Stimulated activated CD8-positive, alpha-beta memory T cell treated with anti-CD3 and anti-CD28 coated beads, Interleukin-7, amount 100 ng/mL, for 1 hour (primary cell): ENCODE measurements at places on chromosomes 11 and 22.

DNA sequence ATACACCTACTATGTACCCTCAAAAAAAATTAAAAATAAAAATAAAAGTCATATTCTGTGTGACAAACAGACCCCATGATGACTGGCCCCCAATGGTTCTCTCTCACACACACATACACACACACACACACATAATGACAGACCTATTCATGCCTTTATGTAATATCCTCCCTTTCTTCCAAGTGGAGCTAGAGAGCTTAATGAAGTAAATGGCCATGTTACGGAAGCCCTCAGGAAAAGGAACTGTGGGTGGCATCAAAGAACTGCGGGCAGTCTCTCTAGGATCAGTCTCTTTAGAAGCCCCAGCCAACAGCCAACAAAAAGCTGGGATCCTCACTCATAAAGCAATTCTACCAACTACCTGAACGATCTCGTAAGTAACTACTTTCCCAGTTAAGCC lies 125.5 kb downstream of the SIK3 start:
- DNase-seq: no peak

- DNase-seq: no peak
Measured at GRCh38 chr11:128210148-128210940, 377.0 kb downstream of the ETS1 start.

GRCh38 chr11:30045921-30046577 lies 29.2 kb upstream of the KCNA4 start:
- no peak for DNase-seq

GRCh38 chr11:110380836-110381622 lies 48.7 kb upstream of the FDX1 start:
- DNase-seq: no peak

- no peak for DNase-seq
Measured at GRCh38 chr11:125959931-125960330, 14.1 kb downstream of the VSIG10L2 start.

DNA sequence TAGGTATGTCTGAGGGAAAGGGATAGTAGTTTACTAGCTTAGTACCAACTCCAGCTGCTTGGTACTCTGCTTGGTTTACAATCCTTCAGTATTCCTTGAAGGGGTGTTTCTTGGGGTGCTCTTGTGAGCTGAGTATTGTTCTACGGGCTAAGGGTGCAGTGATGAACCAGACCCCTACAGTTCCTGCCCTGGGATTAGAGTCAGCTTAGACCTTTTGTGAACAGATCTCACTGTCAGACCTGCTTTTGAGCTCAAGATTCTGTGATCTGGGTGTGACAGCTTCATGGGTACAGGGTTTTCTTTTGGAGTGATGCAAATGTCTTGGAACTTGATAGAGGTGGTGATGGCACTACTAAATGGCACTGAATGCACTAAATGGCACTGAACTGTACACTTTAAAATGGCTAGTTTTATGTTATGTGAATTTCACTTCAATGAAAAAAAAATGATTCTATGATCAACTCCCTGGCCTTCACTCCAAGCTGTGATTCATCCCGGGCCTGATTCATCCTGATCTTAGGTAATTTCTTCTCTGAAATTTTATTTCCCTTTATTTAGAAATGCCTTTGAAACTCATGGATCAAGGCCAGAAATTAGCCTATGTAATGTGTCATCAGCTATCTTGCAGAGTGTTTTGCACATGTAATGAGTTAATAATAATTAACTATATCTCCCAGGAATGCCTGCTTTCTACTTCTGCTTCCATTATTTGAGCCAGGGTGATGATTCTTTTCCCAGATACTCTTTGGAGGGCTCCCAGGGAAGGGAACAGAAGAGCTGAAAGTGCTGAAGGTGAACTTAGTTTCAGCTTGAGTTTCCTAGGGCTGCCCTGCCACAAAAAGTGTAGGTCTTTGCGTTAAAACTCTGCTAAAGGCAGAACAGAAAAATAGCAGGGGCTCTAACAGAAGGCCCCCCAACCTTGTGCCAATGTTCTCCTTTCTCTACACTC lies 87.9 kb downstream of the NCAM1 start:
- DNase-seq: no peak

- no peak for DNase-seq
Measured at GRCh38 chr11:117197516-117198456, 1.4 kb upstream of the TAGLN start.
